ENCODE measurements at places on chromosomes 16 and 17. TPM values are rescaled to one million over a fixed set of nuclear protein-coding genes. Genes with fewer than 3 reads are reported as not detected.

IST1 gene
- 41.7 TPM for polyA plus RNA-seq

SPN gene
- 0.90 TPM for polyA plus RNA-seq

GPR142 gene
- not detected for polyA plus RNA-seq

MFAP4 gene
- polyA plus RNA-seq = 13.3 TPM

SPDYE4 gene
- polyA plus RNA-seq = not detected

TBC1D3K gene
- polyA plus RNA-seq = not detected

GNG13 gene
- not detected for polyA plus RNA-seq

HAGHL gene
- polyA plus RNA-seq = 0.32 TPM

ASB16 gene
- polyA plus RNA-seq = 0.08 TPM

G6PC1 gene
- polyA plus RNA-seq = 144 TPM

HEATR9 gene
- not detected for polyA plus RNA-seq

CASKIN1 gene
- polyA plus RNA-seq = not detected

SULT1A1 gene
- 110 TPM for polyA plus RNA-seq

CTRB2 gene
- polyA plus RNA-seq = not detected

NPIPB8 gene
- polyA plus RNA-seq = not detected

KRT40 gene
- not detected for polyA plus RNA-seq

TMEM256 gene
- polyA plus RNA-seq = 99.8 TPM

TBC1D3B gene
- 0.66 TPM for polyA plus RNA-seq

PLXDC1 gene
- polyA plus RNA-seq = 0.17 TPM

CCL18 gene
- polyA plus RNA-seq = 0.22 TPM

HAS3 gene
- 0.19 TPM for polyA plus RNA-seq

PHKG2 gene
- polyA plus RNA-seq = 19.5 TPM

HASPIN gene
- not detected for polyA plus RNA-seq

VAT1L gene
- 0.19 TPM for polyA plus RNA-seq

KRTAP1-1 gene
- not detected for polyA plus RNA-seq

PRSS8 gene
- polyA plus RNA-seq = 8.5 TPM

SHISA6 gene
- polyA plus RNA-seq = not detected

EFCAB5 gene
- not detected for polyA plus RNA-seq

NPIPB2 gene
- 0.75 TPM for polyA plus RNA-seq

CXCL16 gene
- polyA plus RNA-seq = 41.1 TPM

PSMB10 gene
- polyA plus RNA-seq = 48.2 TPM
